ENCODE measurements at places on chromosomes 1 and 21.

- no peak for DNase-seq
Observed at GRCh38 chr1:56266359-56266758, 313.0 kb downstream of the PLPP3 start.

- DNase-seq, result no peak
Observed at GRCh38 chr1:243253211-243253925, 1.7 kb downstream of the CEP170 start.

GRCh38 chr1:92277105-92277723, 21.6 kb downstream of the GLMN start:
- no peak for DNase-seq

- DNase-seq, result no peak
Observed at GRCh38 chr1:53258216-53258615, 19.9 kb upstream of the MAGOH start.

DNA sequence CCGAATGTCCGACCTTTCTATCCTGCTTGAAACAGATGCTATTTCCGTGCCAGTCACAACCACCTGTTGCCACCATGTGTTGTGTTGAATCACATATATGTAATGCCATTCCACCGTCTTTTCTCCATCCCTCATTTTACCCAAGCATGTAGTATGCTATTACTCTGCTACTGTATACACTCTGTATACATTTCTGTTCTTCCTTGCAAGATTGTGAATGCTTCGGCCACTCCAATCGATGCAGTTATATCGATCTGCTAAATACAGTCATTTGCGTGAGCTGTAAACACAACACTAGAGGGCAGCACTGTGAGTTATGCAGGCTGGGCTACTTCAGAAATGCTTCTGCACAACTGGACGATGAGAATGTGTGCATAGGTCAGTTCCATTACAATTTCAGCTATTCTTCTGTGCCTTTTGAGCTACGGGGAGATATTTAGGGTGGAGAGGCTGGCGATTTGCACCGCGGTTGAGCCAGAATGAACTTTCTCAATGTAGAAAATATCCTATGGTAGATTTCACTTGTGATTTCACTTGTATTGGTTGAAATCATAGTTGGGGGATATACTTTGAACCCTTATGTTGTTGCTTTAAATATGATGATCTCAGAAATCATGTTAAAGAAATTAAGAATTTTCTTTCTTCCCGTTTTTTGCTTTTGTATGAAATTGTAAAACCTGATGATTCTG, 289.8 kb downstream of the NTNG1 start:
- peak; percentile 47 for DNase-seq

- DNase-seq, result no peak
Observed at GRCh38 chr21:32993894-32994293, 31.8 kb upstream of the OLIG2 start.

All from activated CD4-positive, alpha-beta T cell treated with anti-CD3 and anti-CD28 coated beads, Interleukin-10, Interleukin-2, amounts not matched to agents 100 ng/mL and 50 ng/mL, durations not matched to agents 16 hours and 8 hours (primary cell).